ENCODE measurements at places on chromosomes 5 and 9.

GRCh38 chr9:99360026-99360425 lies 137.9 kb downstream of the SEC61B start:
- no peak for DNase-seq

DNA sequence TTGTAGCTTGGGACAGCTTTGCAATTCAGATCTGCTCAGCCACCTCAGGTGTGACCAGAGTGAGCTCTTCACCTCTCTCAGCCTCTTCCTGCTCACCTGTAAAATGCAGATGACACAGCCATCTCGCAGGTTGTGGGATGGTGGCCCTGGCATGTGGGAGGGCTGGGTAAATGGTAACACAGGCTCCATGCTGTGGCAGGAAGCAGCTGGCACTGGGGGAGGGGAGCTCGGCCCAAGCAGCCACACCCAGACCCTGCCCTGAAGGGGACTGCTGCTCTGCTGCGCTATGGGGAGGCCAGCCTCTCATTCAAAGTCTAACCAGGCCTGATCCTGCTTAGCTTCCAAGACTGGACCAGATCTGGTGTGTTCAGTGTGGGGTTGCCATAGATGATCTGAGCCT lies 24.1 kb downstream of the PHF2 start:
- no peak for DNase-seq

GRCh38 chr5:169970339-169970738 lies 10.0 kb downstream of the INSYN2B start:
- DNase-seq = no peak

DNA sequence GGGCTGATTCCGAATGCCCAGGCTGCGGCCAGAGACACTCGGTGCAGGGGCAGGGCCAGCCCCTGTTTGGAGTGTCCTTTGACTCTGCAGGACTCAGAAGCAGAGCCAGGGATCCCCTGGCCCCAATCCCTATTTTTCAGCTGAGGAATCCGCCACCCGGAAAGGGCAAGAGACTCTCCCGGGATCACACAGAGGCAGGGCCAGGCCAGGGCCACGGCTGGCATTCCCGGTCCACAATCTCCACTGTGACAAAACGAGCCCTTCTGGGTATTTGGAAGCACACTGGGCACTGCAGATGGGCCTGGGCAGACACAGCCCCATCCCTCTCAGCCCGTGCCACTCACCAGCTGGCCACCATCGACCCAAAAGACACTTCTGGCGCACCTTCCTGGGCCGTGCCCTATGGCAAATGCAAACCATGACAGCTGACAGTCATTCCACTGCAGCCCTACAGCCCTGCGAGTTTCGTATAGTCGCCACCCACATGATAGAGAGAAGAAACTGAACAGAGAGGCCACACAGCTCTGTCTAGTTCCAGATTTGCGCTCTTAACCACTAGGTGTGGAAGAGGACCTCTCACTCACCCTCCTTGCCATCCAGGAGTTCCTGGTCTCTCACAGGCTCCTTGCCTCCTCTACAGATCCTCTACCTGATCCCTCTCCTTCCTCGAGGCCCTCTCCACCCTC lies 13.3 kb downstream of the NR5A1 start:
- no peak for DNase-seq

DNA sequence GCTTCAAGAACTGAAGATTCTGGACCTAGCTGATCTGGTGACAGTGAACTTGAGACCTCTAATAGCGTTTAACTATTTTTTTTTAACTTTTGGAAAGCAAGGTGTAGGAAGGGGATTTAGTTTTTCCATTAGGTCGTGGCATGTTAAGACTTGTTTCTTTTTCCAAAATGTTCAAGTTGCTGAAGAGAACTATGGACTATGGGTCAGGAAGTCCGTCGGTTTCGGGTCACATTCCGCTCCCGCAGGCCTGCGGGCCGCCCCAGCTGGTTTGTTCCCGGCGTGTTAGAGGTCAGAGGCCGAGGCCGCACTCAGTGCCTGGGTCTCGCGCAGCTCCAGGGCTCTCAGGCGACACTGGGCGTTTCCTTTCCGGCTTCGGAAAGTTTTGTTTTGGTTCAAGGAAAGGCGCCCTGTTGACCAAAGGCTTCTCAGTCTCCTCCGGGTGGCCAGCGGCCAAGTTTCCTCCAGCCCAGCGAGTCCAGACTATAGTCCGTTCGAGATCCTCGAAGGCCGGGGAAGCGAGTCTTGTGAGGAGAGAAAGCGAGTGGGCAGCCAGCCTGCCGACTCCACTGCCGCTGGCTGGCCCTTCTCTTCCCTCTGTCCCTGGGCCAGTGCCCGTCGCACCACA lies 586 bp upstream of the FCHO2 start:
- DNase-seq = no peak

GRCh38 chr9:81969971-81970370 lies 18.6 kb upstream of the SPATA31D1 start:
- no peak for DNase-seq

DNA sequence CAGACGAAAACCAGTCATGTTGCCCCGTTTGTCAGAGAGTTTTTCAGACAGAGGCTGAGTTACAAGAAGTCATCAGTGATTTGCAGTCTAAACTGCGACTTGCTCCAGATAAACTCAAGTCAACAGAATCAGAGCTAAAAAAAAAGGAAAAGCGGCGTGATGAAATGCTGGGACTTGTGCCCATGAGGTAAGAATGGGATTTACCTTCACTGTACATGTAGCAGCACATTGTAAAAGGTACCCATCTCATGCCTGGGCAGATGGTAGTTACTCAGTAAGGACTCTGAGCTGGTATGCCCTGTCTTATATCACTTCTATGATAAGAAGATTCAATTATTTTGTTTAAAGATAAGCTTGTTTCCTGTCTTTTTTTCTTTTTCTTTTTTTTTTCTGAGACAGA lies 38.8 kb downstream of the RAD50 start:
- no peak for DNase-seq

DNA sequence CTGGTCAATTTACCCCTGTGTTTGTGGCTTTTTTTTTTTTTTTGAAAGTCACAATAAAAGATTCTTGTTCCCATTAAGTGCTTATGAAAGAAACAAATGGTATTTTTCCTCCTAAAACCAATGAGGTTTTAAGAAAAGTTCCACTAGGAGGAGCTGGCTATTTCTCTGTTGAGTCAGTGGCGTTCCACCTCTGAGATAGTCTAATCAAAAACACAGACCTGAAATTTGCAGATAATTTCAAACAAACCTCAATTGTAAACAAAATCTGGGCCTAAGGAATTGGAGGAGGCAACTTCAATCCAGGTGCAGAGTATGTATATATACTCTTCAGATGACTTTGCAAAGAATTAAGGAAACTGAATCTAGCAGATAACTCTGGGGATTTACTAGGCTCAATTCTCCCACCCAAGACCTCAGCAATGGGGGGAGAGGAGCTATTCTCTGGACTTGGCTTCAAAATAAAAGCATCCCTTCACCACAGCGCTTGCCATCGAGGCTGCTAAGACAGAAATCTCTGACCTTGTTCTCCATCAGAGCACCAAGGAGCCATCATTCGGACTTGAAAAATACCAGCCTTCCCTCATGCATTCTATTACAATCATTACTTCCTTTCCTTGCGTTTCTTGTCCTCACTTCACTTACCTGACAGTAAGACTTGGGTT lies 52.4 kb downstream of the FANCC start:
- no peak for DNase-seq

- DNase-seq = no peak
Measured at GRCh38 chr9:120868339-120868675, 8.7 kb downstream of the PHF19 start.

- DNase-seq = no peak
Measured at GRCh38 chr9:5479994-5480694, 29.8 kb downstream of the CD274 start.

- no peak for DNase-seq
Measured at GRCh38 chr5:36079200-36079781, 12.6 kb upstream of the UGT3A2 start.

DNA sequence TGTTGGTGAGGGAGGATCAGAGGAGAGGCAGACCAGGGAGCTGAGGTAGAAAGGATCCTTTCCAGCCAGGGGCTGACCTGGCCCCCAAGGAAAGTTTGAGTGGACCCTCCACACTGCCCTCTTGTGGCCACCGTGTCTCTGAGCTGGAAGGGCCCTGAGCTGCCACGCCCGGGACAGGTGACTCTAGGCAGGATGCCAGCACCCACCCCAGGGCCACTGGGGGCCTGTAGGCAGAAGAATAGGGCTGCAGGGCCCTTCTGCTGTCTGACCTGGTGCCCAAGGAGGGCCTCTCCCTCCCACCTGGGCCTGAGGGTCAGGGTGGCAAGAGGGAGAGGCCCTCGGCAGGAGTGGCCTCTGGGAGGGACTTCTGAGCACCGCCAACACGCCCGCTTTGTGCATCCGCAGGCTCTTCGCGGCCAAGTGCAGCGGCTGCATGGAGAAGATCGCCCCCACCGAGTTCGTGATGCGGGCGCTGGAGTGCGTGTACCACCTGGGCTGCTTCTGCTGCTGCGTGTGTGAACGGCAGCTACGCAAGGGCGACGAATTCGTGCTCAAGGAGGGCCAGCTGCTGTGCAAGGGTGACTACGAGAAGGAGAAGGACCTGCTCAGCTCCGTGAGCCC lies 76.8 kb downstream of the LMX1B start:
- peak; percentile 47 for DNase-seq

- no peak for DNase-seq
Measured at GRCh38 chr9:22395687-22396141, 50.9 kb upstream of the DMRTA1 start.

GRCh38 chr9:120197605-120198004 lies 382.4 kb downstream of the CDK5RAP2 start:
- DNase-seq = no peak

DNA sequence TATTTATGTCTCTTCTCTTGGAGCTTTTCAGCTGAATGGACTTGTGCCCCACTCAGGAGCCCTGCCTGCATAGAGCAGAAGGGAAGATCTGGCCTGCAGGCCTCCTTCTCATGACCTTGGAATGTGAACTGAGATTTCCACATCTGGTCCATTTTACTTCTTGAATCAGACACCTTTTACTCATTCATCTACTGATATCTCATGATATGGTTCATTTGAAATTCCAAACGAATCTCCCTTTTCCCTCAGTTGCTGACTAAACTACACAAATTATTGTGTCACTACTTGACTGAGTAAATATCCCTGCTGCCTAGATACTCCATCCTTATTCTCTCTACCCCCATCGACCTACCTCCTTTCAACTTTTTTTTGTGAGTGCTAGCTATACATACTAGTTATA lies 138.7 kb downstream of the PLCXD3 start:
- DNase-seq = no peak

DNA sequence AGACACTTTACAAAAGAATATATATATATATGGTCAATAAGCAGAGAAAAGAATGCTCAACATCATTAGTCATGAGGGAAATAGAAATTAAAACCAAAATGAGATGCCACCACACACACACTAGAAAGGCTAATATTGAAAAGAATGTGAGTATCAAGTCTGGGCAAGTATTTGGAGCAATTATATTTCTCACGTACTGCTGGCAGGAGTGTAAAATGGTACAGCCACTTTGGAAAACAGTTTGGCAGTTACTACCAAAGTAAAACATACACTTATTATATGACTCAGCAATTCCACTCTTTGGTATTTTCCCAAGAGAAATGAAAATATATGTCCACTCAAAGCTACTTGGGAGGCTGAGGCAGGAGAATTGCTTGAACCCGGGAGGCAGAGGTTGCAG lies 29.8 kb downstream of the NEUROG1 start:
- DNase-seq = no peak

- DNase-seq = no peak
Measured at GRCh38 chr5:134175921-134176510, 734 bp downstream of the SKP1 start.

DNA sequence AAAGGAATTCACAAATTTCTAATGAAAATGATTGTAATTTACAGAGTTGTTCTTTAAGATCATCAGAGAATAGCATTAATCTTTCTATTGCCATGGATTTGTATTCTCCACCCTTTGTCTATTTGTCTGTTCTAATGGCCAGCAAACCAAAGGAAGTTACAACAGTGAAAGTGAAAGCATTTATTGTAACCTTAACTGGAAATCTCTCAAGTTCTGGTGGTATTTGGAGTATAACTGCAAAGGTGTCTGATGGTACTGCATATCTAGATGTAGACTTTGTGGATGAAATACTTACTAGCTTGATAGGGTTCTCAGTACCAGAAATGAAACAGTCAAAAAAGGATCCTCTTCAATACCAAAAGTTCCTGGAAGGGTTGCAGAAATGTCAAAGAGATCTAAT lies 21.7 kb downstream of the RMI1 start:
- DNase-seq = no peak

DNA sequence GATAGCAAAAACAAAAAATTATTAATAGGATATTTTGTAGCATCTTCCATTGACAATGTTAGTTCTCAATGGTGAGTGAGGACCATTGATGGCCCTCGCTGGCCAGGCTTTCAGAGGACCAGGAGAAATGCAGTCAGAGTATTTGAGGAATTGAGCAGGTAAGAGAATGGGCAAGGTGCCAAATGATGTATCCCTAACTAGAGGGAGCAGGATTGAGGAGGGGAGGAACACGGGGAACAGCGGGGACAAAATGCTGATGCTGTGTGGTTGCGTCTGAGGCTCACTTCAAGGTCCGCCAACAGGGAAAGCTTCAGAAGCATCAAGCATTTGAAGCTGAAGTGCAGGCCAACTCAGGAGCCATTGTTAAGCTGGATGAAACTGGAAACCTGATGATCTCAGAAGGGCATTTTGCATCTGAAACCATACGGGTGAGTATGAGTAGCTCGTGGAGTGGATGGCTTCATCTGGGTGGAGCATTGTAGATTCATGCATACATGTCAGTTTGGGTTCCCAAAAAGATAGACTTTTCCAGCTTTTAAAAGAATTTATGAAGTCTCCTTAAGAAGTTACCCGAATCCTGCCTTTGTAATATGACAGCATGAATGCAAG lies 16.2 kb downstream of the SPTAN1 start:
- DNase-seq = no peak

DNA sequence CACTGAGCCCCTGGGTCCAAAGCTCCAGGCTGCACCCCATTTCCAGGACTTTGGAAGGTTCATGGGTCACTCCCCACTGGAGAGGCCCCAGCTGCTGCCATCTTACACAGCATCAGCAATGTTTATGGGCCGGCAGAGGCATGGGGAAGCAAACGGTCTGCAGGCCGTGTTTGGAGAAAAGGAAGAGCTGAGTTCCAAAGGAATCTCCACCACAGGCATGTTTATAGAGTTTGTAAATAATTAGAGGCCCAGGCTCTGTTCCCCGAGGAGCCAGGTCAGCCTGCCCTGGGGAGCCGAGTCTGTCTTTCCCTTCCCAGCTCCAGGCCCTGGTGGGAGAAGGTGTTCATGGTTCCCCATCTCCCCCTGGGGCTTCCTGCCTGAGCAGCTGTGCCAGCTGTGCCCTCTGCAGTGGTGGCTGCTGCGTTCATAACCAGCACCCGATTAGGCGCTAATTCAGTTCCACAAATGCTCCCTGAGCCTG lies 64.8 kb downstream of the COL27A1 start:
- no peak for DNase-seq

DNA sequence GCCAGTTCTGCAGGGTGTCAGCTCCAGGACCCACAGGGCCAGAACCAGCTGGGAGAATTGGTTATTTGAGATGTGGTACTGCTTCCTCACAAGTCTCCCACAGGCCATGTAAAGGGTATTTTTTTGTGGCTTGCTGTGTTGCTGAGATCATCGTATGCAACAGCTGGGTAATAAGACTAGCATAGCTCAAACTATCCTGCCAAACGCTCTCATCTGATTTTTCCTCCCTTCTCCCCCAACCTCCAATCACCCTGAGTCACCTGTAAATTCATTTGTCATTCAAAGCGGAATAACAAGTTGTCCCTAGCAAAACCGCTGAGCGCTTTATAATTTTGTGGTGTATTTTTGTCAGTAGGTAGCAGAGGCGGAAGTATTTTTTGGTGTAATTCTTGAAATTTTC lies 63.2 kb downstream of the NSG2 start:
- no peak for DNase-seq
